ENCODE measurements at places on chromosomes 13 and 19. TPM values are rescaled to one million over a fixed set of nuclear protein-coding genes. Genes with fewer than 3 reads are reported as not detected.

Gene UBE2L5
- not detected for total RNA-seq

Gene AMER2
- not detected for total RNA-seq

Gene MEDAG
- total RNA-seq = 9.3 TPM

Gene P2RY11
- total RNA-seq = 6.6 TPM

Gene ERCC1
- total RNA-seq = 133 TPM

Gene PSG2
- not detected for total RNA-seq

Gene LILRB1
- 2.4 TPM for total RNA-seq

Gene KLK12
- total RNA-seq = not detected

Gene POU2F2
- 1.6 TPM for total RNA-seq

- DNase-seq = no peak
Measured at GRCh38 chr19:7898967-7899366, 4.7 kb upstream of the MAP2K7 start.

- DNase-seq = no peak
Measured at GRCh38 chr13:56412856-56413255, 727.9 kb upstream of the PRR20A start.

- DNase-seq = no peak
Measured at GRCh38 chr13:100502446-100502845, 86.1 kb downstream of the GGACT start.

DNA sequence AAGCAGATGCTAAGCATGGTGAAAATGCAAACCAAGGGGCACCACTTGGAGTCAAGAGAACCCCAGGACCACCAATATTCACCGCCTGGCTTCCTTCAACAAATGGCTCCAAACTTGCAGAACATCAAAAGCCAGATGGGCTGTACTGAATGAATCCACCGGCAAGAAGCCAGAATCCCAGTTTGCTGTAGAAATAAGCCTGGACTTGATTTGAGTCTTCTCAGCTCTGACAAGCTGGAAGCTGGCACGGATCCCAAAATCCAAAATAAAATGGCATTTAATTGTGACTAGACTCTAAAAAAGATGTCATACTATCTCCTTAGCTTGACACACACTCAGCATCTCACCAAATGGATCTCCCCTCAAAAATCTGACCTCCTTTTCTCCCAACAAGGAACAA, 11.9 kb downstream of the EFNB2 start:
- DNase-seq = no peak

DNA sequence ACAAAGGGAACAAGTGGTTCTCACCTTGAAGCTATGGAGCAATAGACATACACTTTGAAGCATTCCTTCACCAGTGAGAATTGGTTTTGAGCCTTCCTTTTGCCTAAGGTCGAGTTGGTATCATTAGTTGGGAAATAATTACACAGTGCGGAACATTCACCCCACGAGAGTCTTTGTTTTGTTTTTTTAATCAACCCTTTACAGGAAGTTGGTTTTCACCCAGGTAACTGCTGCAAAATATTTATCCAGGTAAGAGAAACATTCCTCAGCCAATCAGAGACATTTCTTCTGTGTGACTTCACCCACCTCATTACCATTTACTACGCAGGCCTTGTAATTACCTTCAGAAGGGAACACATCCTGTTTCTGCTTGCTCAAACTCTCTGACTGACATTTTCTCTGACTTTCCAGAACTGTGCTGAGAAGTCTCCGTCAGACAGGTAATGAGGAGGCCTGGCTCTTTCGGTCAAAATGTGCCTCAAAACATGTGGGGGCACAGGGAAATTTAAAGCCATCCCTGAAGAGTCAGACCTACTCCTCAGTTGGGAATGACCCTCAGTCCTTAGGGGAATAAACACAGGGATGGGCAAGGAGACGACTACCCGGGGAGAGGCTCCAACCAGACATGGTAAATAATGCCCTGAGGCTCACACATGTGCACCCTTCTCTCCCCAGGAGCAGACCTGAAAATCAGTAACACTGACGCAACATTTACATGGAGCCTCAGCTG, 22.7 kb upstream of the SERP2 start:
- DNase-seq = no peak

DNA sequence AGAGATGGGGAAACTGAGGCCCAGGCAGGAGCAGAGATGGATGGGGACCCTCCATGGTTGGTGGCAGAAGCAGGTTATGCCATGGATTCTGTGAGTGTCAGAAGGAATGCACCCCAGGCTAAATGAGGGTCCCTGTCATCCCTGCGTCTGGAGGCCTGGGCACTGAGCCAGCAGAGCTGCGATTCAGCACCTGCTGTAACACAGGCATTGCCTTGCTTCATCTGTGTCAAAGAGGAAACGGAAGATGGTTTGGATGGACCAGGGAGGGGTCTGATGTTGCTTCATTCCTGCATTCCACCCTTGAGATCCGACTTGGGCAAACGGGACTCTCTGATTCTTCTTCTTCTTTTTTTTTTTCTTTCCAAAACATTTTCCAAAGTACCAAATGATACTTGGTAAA, 1.2 kb downstream of the C5AR1 start:
- DNase-seq = peak; percentile 56

GRCh38 chr19:16301999-16302694, 22.5 kb upstream of the KLF2 start:
- no peak for DNase-seq

- no peak for DNase-seq
Measured at GRCh38 chr13:99313501-99313900, 6.3 kb upstream of the GPR183 start.

DNA sequence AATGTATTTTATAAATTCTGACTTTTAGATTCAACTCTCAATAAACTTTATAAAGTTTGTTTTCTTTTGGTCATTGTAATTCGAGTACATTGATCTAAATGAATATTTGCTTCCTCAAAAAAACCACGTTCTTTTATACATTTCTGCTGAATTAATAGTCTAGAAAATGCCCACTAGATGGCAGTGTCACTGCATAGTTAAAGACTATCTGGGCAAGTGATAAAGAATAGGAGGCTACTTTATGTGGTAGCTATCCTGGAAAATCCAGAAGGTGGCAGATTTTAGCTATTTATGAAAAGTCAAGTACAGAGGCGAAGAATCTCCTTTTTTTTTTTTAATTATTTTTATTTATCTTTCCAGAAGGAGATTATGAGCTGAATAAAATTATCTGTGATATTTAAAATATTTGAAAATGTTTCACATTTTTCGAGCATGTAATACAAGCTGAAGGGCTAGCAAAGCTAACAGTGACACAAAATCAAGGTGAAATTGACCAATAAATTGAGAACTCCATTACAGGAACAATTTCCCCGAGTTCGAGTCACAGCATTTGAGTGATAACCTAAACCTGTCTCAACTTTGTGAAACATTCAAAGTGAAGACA, 221.8 kb downstream of the OLFM4 start:
- no peak for DNase-seq

- DNase-seq = no peak
Measured at GRCh38 chr19:6710273-6711077, 10.0 kb downstream of the C3 start.

DNA sequence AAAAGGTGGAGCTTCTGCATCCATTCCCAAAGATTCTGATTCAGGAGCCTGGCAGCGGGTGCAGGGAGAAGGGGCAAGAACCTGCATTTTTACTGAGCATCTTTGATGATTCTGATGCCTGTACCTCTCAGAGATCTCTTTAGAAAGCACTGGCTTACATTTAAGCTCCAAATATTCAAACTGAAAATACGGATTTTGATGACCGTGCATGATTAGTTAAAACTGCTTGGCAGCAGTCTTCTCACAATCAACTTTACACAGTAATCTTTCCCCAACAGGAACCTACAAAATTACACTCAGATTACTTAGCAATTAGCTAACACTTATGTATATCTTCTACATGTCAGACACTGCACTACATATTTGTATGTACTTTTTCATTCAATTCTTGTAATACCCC, 108.9 kb downstream of the DOCK9 start:
- no peak for DNase-seq

GRCh38 chr13:50205581-50205980, 190.3 kb downstream of the KCNRG start:
- DNase-seq = no peak

DNA sequence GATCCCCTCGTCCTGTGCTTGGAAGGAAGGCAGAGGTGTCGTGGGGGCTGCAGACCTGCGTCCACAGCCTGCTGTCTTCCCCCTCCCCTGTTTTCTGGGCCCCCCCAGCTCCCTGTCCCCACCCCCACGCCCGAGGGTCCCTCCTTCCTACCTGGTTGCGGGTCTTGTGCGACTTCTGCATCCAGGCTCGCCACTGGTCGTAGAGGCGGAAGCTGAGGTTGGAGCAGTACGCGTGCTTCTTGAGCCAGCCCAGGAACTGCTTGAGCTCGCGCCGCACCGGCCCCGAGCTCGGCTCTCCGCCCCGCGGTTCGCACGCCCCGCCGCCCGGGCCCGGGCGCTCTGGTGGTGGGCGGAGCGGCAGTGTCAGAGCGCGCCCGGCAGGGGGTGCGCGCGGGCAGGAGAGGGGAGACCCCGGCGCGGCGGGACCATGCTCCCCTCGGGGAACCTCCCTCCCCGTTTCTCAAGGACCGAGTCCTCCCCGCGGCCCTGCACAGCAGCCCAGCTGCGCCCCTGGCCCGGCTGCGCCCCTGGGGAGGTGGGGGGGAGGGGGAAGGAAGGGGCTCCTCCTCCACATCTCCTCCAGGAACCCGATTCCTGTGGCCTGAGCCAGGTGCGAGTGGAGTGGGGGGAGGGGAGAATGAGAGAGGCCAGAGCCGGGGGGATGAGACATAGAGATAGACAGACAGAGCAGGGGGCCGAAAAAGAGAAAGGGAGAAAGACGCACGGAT, 5.7 kb downstream of the REX1BD start:
- DNase-seq = peak; percentile 79

DNA sequence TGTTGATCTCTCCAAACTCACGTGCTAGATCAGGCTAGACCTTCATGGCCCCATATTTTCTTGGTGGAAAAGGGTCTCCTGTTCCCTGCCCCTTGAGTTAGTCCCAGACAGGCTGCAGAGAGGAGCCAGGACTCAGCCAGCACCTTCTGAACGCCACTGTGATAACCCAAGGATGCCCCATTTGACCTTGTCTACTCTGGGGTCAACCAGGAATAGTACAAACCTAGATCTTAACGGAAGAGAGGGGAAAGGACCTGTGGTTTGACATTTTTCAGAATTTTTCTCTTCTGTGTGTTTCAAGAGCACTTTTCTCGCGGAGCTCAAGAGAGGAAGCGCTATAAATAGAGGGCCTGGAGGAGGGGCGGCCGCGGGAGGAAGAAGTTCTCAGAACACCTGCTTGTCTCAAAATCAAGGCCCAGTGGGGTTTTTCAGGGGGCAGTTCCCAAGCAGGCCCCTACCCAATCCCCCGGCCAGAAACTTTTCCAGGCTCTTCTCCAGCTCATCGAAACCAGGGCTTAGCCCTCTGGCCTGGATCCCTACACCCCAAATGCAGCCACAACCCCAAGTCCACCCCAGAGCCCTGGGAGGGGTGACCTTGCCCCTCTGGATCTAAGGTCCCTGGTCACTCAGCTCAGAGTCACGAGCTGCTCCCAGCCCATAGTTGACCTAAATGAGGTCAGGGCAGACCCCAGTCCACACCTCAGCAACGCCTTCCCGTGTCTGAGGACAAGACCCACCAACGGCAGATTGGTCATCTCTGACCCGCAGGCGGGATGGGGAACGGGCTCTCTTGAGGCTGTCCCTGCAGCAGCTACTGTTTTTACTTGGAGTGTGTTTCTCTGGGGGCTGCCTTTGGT, 75.6 kb upstream of the TM9SF2 start:
- DNase-seq = no peak

GRCh38 chr13:100954430-100955305, 280.1 kb upstream of the TMTC4 start:
- DNase-seq = no peak

- no peak for DNase-seq
Measured at GRCh38 chr13:38990693-38991092, at the start of gene STOML3. TSS of gene STOML3 (minus strand) at chr13:38990831. CDS start at chr13:38990721, 110 bp downstream.

- no peak for DNase-seq
Measured at GRCh38 chr19:4338441-4339355, at the start of gene STAP2. TSS of gene STAP2 (minus strand) at chr19:4338827. CDS start at chr19:4338753, 74 bp downstream.

DNA sequence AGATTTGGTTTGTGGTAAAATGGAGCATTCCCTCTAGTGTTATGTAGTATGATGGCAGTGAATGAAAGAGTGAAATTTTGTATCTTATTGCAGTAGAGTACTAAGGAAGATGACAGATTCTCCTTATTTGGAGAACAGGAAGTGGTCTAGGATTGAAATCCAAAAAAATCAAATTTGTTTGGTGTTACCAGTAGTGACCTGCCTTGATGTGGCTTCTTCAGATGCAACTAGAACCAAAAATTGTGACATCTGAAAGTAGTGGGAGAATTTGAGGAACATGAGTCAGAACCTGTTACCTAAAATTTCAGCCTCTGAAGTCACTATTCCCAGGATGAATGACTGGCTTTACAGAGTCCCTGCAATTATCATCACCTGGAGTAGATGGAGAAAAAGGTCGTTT, 165.9 kb downstream of the KLF5 start:
- no peak for DNase-seq

GRCh38 chr13:24160458-24161009, at the start of gene SPATA13:
TSS of gene SPATA13 (plus strand) at chr13:24160720. CDS start at chr13:24222930, 62,210 bp downstream.
- peak; percentile 98 for DNase-seq

DNA sequence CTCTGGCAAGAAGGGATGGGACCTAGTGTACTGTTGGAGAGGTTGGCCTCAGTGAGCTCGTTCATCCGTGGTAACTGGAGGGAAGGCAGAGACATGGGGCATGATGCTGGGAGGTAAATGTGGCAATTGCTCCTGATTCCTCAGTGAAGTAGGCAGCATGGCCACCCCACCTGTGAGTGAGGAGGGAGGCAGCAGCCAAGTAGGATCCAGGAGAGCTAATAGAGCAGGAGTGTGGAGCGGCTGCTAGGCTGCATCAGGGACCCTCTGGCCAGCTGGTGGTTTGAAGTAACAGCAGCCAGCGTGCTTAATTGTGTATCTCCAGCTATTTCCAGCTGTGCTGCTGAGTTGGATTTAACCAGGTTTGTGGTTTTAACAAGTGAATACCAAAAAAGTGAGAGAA, 24.7 kb downstream of the TM9SF2 start:
- no peak for DNase-seq

DNA sequence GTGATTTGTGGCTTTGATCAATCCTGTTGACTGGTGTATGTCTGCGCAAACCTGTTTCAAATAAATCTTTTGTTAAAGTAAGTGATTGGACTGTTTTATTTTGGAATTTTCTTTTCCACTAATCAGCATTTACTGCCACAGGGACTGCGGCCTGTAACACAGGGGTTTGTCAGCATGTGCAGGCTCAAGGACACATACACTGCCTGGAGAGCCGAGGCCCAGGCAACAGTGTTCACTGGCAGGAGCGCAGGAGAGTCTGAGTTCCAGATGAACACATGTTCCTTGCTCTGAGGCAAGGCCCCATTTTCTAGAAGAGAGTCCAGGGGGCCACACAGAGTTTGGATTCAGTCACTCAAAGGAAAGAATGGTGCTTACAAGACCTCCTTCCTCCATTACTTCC, 26.0 kb downstream of the SHISA2 start:
- DNase-seq = peak; percentile 48

All from right cardiac atrium (tissue), 5 donors.